Activated gamma-delta T cell treated with anti-CD3 and anti-CD28 coated beads, Interleukin-2, amount 50 U/mL, for 16 hours (primary cell): ENCODE measurements at places on chromosomes 12 and 14.
A peak's percentile ranks its signal among the peaks of the same experiment; 100 is the strongest.

DNA sequence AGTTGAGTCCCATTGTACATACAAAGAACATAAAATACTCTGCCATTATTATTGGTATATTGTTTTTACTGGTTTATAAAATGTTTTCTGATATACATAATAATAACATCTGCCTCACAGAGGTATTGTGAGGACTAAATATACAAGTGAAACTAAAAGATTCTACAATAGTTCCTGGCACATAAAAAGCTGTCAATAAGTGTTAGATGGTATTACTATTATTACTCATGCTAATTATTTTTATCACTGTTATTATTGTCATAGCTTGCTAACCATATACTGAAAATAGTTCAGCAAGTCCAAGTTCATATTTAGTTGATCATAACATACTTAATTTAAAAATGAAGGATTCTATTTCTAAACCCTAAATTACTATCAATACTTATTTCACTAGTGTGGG lies 34.4 kb downstream of the BTG1 start:
- DNase-seq = no peak

GRCh38 chr12:130804216-130804615 lies 34.8 kb downstream of the STX2 start:
- DNase-seq = no peak

- peak; percentile 25 for DNase-seq
Observed at GRCh38 chr12:89949457-89950195, 241.0 kb upstream of the ATP2B1 start.

DNA sequence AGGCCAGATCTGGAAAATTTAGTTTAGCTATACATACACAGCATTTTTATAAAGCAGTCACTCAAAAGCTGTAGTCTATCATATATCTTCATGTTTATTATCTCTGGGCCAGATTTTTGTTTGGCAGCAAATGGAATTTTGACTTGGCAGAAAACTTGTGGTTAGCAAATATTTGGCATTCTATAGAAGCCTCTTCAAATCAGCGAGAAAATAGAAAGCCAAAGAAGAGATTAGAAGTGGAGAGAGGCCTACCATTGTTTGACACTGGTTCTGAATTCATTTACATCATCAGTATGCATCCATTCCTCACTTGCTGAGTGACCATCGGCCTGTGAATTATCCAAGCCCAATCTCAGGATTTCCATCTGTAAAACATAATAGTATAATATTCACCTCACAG lies 1077.6 kb downstream of the GALC start:
- no peak for DNase-seq

DNA sequence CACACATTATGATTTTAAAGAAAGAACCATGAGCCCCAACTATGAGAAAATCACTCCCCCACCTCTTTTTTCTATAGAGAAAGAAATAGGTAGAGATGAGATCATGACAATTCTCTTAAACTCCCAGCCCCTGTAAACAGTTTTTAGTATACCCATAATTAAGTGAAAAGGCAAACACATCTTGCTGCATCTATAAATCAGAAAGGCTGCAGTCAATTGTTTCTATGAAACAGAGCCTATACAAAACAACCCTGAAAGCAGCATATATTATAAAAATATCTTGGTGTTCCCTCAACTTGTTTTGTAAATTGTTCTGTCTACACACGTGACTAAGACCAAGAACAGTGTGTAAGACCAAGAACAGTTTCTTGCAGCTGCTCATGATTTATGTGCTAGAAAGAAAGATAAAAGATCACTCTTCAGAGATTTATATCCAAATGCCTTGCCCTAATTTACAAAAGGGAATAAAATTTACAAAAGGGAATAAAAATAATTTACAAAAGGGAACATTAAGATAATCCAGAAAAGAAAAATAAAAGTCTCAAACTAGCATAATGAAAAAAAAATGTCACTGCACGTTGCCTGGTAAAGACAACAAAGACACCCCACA lies 4.8 kb downstream of the KITLG start:
- no peak for DNase-seq

DNA sequence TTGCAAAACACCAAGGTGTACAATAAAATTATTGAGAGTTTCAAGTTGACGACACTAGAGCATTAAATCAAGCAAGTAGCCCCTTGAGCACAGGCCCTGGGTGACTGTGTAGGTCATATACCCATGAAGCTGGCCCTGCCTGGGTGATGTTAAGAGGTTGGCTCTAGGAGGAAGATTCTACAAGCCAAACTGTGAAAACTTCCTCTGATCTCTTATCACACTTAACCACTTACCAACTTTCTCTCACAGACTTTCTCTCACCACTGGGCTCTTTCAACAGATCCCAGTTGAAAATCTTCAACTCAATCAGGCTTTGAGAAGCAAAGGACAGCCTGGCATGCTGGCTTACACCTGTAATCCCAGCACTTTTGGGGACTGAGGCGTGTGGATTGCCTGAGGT lies 186.9 kb upstream of the BTG1 start:
- no peak for DNase-seq

GRCh38 chr14:65193916-65194590 lies 91.7 kb upstream of the MAX start:
- DNase-seq = no peak

DNA sequence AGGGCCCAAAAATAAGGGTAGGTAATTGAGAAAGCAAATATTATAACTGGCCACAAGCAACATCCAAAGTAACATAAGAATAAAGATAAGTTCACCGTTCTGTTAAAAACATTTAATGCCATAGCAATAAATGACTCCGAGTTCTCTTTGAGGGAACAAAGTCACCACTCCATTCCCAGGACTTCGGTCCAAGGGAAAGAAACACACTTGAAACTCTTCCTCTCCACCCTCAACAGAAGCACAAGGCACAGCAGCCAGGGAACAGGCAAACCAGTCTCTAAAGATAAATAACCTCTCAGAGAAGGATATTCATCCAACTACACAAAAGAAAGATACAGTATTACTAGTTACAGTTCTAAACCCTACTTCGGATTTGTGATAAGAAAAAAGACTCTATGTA lies 2.5 kb downstream of the SETD3 start:
- DNase-seq = no peak

GRCh38 chr14:32013083-32013482 lies 64.0 kb upstream of the ARHGAP5 start:
- no peak for DNase-seq

- no peak for DNase-seq
Observed at GRCh38 chr12:40832668-40833067, 140.4 kb downstream of the CNTN1 start.

- no peak for DNase-seq
Observed at GRCh38 chr14:30840086-30840779, 34.1 kb upstream of the COCH start.

DNA sequence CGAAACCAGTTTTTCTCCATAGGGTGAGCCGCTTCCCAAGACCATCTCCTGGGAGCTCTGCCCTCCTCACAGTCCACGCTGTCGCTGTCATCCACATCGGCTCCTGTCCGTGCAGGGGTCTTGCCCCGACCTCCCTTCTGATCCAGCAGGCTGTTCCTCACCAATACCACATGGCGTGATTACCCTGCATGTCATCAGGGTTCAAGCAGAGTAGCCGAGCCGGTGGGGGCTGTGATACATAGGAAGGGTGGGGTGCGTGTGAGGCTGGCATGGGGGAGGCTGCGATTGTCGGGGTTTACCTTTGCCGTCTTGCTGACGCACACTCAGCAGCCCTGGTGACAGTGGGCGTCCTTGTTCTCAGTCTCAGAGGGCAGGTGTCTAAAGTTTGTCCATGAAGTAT lies 17.0 kb downstream of the TEDC1 start:
- no peak for DNase-seq

GRCh38 chr12:118850244-118850825 lies 131.0 kb upstream of the SRRM4 start:
- no peak for DNase-seq

GRCh38 chr12:93825931-93826555 lies 148.9 kb downstream of the CRADD start:
- DNase-seq = no peak

DNA sequence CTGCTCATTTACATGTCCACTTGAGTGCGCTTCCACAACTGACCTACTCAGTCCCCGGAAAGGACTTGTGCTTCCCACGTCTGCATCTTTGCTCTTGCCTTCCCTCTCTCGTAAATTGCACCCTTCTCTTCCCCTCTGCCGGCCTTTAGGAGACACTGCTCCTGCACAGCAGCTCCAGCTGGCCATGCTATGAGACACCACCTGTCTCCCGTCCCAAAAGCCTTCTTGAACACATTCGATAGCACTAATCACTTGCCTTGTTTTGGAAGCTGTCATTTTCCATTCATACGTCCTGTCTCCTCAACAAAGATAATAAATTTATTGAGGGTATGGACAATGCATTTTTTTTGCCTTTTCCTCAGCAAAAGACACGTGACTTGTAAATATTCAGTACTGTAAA lies 15.7 kb upstream of the KCNA1 start:
- DNase-seq = no peak

DNA sequence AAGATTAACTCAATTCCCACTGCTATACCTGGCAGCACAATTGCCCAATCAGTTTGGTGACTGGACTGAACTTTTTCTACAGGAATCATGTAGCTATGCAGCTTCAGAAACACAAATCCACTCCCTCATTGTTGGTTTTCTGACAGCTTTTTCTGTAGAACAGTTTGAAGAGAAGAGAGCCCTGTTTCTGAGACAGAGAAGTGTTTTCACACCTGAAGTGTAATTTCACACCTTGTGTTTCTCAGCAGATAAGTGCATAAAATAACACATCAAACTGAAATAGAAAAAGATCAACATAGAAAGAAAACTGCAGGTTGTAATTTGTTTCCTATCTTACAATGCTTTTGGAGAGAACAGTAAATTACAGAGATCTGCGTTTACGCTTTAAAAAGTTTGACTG lies 335.6 kb downstream of the SNAPC1 start:
- no peak for DNase-seq

- DNase-seq = no peak
Observed at GRCh38 chr12:16553457-16553856, 52.5 kb downstream of the LMO3 start.

DNA sequence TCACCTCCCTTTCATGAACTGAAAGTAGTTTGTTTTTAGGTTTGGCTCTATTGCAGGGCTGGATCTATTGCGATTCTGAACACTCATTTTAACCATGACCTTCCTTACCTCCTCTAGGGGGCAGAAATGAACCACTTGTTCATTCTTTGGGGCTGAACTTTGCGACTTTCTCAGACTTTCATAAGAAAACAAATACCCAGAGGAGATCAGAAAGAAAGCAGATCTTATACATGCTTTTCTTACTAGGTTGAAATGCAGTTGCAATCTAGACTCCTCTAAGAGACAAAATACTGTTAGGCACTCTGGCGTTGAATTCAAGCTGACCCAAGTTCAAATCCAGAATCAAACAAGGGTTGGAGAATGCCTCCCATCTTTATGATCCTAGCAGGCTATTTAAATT lies 32.6 kb upstream of the PLEKHG3 start:
- no peak for DNase-seq

GRCh38 chr14:75487155-75487671 lies 35.1 kb upstream of the BATF start:
- DNase-seq = no peak

- peak; percentile 58 for DNase-seq
Observed at GRCh38 chr14:75542588-75543091, 20.4 kb downstream of the BATF start.

DNA sequence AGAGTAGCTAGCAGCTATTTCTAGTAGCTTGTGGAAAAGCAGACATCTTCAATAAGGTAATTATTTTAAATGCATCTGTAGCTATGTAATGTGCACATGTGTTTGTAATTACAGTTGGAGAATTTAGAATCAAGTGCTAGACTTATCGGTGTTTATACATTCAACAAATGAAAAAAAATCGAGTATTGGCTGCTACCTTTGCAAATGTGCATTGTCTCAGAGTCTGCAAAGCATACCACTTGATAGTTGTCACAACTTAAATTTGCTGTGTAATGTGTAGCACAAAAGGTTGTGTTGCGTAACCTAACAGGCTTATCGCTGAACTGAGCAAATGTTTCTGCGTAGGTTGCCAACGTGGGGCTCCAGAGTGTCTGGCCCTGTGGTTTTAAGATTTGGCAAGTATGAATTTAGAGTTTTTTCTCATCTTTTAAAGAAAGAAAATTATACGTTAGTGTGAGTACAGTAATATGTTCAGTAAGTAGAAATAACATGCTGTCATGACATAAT lies 44.3 kb downstream of the TMTC2 start:
- DNase-seq = no peak

- no peak for DNase-seq
Observed at GRCh38 chr14:29587761-29588470, 339.7 kb downstream of the PRKD1 start.

- no peak for DNase-seq
Observed at GRCh38 chr14:104345621-104346462, 207.5 kb downstream of the KIF26A start.

DNA sequence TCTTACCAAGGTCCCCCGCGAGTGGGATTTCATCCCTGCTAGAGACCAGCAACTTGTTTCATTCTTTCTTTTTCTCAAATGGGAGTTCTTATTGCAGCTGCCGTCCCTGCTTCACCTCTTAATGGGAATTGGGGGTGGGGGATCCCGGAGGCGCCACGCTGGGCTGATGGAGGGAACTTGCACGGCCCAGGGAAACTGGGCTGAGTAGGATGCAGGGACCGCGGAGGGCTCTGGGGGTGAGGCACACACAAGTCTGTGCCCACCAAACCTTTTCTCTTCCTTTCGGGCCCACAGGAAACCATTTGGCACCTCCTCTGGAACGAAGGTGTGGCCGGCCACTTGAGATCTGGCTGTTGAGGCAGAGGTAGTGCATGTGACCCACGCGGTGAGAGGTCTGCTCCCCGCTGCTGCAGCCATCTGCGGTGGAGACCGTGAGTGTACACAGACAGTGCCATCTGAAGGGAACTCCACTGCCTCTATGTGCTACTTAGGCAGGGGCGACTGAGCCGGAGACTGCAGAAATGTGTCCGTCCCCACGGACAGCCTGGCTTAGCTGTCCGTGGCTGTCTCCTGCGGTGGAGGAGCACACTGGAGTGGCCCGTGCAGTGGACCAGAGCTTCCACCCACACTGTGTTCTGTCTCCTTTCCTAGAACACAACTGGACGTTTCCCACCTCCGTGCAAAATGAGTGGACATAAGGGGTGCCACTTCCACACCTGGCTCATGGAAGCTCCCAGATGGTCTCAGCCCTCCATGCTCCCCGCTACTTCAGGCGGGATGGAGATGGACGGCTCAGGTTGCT lies 42.1 kb upstream of the TESC start:
- DNase-seq = no peak

GRCh38 chr14:28299227-28299626 lies 467.4 kb upstream of the FOXG1 start:
- no peak for DNase-seq
